Cerebellum (tissue), 4 donors: ENCODE measurements at places on chromosomes 5 and 9. TPM values are rescaled to one million over a fixed set of nuclear protein-coding genes. Genes with fewer than 3 reads are reported as not detected.

DNA sequence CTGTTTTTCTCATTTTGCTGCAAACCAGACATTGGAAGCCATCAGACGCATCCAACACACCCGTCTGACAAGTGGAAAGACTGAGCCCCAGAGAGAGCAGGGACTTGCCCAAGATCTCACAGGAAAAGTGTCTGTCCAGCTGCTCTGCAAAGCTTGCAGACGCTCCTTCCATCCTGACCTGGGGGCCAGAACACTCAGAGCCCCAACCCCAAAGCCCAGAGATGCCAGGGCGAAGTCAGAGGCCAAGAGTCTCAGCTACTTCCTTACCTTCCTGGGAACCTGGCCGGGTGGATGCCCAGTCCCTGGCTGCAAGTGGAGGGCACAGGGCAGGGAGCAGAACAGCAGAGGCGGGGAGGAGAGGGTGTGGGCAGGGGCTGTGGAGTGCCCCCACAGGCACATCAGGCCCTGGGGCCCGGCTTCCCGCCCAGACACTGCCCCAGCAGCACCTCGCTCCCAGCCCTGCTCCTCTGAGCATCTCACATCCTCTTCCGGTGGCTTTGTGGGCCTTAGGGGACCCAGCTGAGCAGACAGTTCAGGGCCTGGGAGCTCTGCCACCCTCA lies 9.7 kb upstream of the RALGDS start:
- no peak for DNase-seq

DNA sequence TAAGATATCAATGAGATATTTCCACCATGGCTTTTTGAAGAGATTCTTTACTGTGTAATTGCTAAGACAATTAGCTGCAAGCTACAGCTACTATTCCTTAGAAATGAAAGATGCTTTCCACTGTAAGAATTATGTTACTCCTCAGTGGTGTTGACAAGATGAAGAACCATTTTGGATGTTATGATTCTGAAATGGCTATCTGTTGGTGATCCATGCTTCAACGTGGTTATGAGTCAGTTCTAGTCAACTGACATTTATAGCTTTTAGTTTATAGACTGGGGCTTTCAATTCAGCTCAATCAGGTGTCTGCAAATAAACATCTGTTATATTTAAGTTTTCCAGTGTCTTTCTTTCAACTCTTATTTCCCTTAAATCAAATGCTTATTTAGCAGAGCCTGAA lies 93.7 kb downstream of the SGCD start:
- no peak for DNase-seq

DNA sequence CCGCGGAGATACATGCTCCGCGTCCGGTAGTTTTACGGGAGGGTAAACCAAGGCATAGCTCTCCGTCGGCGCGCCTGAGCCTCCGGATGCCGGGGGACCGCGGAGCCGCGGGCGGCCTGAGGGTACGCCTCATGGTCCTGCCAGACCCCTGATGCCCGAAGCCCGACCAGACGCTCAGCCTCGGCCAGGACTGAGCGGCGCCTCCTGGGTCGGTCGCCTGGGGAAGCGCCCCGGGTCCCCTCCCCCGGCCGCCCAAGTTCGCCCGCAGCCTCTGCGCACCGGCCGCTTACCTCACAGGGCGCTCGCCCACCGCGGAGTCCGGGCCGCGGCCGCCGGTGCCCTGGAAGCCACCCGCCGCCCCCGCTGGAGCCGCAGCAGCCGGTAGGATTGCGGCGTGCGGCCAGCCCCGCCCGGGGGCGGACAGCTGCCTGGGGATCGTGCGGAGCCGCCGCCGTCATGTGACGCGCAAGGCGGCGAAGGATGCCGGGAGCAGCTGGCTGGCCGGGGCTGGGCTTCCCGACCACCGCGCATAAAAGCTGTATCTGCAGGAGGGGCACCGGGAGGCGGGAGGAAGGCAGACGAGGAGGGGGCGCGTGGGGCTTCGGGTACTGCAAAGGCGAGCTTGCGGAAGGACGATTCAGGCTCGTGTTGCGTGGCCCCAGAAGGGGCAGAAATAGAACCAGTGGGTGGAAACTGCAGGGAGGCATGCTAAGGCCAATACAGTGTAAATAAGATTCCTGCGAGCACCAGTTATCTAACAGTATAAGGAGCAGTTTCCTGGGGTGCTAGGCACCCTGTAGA lies at the start of gene FBXO10:
Gene FBXO10 (minus strand): TSS at position 460 of the 801 bp plus-strand sequence. CDS start 34,612 bp downstream, outside the sequence.
- peak; percentile 76 for DNase-seq

LCP2 gene
- total RNA-seq = 3.6 TPM

- DNase-seq = peak; percentile 11
Measured at GRCh38 chr5:74641735-74642542, 1.4 kb upstream of the ENC1 start.

ZNF354C gene
- total RNA-seq = 34.0 TPM

GRCh38 chr9:91502913-91503672 lies 79.5 kb upstream of the NFIL3 start:
- no peak for DNase-seq

DNA sequence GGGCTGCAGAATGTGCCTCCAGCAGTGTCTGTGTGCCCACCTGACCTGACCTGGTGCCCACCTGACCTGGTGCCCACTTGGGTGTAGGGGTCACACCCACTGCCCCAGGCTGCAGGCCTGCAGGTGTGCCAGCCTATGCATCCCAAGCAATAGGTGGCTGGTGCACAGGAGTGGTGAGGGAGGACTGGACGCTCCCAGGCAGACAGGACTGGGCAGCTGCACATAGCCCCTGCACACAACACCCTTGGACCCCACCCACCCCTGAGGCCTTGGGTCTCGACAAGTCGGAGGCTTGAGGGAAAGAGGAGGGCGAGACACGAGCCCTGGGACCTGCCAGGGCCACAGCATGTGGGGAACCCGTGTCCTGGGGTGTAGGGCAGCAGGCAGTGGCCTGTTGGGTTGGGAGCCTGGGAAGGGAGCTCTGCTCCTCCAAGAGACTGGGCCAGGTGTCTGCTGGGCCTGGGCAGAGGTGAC lies 10.8 kb upstream of the NRARP start:
- DNase-seq = no peak

DNA sequence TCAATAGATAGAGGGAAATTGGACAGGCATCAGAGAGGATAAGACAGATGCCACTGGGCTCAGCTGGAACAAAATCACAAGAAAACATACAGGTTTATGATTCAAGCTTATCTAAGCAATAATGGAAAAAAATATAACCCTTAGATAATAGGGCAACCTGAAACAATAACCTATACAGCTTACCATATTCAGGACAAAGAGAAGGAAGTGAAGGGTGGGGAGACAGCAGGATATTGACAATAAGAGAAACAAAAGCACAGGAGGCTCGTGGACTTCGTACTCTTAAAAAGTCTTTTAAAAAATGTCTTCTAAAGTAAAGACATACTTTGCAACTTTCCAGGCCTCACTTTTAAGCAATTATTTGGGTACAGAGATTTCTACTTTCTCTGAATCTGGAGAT lies 225.3 kb downstream of the NTRK2 start:
- no peak for DNase-seq

DNA sequence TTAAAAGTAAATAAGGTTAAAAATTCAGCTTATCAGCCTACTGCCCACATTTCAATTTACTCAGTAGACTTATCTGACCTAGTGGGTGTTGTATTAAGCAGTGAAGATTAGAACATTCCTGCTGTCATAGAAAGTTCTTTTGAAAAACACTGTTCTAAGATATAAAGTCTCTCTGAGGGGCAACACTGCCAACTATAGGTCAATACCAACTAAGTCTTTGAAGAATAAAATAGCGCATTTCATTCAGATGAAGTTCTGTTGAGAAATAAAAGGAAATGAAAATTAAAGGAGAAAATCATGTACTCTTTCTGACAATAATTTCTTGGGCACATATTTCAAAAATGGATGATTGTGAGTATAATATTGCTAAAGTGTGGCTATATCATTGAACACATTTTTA lies 86.8 kb downstream of the PTPRD start:
- no peak for DNase-seq

LCN1 gene
- total RNA-seq = not detected

FOXI1 gene
- total RNA-seq = not detected

GRCh38 chr9:131299346-131299960 lies 9.9 kb downstream of the PLPP7 start:
- no peak for DNase-seq

FOXD4L3 gene
- total RNA-seq = not detected

MYO10 gene
- total RNA-seq = 21.7 TPM

DNA sequence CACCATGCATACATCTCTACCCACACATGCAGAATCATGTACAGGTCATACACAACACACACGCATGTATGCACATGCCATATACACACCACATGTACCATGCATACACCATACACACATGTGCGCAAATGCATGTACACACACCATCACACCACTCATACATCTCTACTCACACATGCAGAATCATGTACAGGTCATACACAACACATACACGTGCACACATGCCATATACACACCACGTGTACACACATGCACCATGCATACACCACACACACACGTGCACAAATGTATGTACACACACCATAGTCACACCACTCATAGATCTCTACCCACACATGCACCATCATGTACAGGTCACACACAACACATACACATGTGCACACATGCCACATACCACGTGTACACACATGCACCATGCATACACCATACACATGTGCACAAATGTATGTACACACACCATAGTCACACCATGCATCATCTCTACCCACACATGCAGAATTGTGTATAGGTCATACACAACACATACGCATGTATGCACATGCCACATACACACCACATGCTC lies 14.0 kb downstream of the GRIN1 start:
- DNase-seq = no peak

DNA sequence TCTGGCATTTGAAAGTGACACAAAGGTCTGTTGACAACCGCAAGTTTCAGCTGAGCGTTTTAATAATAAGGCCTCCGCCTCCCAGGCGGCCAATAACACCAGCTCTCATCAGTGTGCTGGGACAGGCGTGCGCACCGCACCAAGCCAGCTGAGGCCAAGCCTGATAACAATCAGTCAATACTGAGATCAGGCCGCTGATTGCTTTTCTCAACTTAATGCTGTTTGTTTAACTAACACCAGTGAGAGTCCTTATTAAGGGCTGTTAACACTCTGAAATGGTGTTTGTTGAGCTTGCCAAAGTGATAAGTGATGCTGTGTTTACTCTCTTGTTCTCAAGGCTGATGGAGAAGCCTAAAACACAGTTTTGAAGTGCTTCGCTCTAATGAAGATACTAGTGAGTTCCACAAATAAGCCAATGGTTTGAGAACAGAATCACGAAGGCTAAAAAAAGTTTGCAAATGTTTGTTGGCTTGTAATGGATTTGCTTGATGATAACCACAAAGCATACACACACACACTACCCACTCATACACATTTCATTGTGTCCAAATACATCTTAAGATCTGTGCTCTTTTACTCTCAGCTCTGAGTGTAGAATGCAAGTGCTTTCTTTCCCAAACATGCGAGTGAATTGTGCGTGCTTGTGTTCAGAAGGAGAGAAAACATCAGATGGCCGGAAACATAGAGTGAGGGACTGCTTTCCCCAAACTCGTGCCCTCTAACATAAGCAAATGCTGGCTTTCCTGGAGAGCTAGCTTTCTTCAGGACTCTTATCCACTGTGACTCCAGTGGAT lies 330.4 kb upstream of the KLF4 start:
- no peak for DNase-seq
